Kasumi-1 (cell line): ENCODE measurements at places on chromosomes 7 and 10.

GRCh38 chr7:23350466-23350865 lies 51.3 kb downstream of the MALSU1 start:
- DNase-seq: no peak

DNA sequence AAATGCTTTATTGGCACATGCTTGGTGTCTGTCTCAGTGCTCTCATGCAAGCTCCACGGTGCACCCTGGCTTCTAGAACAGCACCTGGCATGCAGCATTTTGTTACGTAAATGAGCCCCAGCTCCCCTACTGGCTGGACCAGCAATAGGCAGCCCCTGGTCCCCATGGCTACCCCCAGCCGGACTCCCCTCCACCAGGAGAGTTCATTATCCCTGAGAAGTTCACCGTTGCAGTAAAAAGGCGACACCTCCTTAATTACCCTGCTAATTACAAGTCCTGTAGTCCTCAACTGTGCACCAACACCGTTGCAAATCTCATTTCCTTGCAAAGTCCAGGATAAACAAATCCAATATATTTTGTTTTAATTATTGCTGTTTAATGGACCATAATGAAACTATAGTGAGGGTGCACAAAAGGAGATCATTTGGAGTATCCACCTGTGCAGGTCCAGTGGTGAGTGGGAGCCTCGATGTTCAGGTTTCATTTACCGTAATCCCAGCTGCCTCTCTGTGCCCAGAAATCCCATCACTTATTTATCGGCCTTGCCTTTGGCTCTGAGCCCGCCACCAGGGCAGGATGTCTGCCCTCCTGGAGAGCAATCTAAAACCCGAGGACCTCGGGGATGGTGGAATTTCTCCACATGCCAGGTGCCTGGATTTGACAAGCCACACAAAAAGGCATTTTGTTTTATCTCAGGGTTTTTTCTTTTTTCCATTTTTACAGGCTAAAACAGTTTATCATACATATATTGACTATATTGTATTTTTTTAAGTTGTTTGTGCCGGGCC lies 12.8 kb upstream of the DRGX start:
- peak; percentile 52 for DNase-seq

GRCh38 chr7:3065724-3066143 lies 22.1 kb upstream of the CARD11 start:
- peak; percentile 7 for DNase-seq

GRCh38 chr7:1397491-1398327 lies 61.6 kb downstream of the MICALL2 start:
- DNase-seq: no peak

DNA sequence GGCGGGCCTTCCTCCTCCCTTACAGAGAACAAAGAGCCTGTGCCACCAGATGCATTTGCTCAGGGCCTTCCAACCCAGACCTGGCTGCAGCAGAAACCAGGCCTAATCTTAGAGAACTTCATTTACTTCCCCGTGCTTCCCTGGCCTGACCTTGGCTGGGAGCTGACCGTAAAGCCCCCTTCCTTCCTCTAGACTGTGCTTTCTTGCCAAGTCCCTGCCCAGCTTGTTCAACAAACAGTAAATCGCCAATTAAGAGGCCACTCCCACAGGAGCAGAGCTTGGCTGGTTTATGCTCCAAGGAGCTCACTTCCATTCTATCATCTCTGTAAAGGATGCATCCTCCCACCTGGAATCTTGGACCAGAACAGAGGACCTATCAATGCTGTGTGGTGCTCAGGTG lies 110.9 kb downstream of the COL13A1 start:
- DNase-seq: no peak

- no peak for DNase-seq
Observed at GRCh38 chr7:47516985-47517600, 64.8 kb downstream of the TNS3 start.

DNA sequence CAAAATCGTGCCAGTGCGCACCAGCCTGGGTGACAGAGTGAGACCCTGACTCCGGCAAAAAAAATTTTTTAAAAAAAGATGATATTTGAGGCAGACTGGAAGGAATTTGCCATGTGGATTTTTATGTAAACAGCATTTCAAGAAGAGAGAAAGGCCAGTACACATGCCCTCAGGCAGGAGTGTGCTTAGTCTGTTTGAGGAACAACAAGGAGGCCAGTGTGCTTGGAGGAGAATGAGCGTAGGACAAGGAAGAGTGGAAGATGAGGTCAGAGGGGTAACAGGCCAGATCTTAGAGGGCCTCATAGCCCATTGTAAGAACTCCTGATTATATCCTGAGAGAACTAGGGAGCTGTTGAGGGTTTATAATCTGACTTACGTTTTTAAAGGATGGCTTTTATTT lies 17.2 kb upstream of the STRIP2 start:
- DNase-seq: no peak

DNA sequence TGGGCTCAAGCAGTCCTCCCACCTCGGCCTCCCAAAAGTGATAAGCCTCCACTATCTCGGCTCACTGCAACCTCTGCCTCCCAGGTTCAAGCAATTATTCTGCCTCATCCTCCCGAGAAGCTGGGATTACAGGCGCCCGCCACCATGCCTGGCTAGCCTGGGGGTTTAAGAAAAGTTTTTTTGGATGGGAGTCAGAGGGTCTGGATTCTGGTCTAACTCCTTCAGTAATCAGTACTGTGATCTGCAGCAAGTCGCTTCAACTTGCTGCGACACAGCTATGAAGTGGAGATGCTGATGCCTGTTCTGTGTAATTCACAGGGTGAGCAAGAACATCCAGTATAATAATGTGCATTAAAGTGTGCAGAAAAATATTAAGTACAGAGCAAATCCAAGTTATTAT lies 88.4 kb upstream of the AGBL3 start:
- no peak for DNase-seq

- no peak for DNase-seq
Observed at GRCh38 chr10:77157248-77158019, 480.2 kb downstream of the KCNMA1 start.

- DNase-seq: no peak
Observed at GRCh38 chr10:133600657-133601056, 25.9 kb downstream of the FRG2B start.
